CD4-positive, alpha-beta T cell treated with Interleukin-17A for 4 hours (primary cell): ENCODE measurements at places on chromosomes 3 and 15.

DNA sequence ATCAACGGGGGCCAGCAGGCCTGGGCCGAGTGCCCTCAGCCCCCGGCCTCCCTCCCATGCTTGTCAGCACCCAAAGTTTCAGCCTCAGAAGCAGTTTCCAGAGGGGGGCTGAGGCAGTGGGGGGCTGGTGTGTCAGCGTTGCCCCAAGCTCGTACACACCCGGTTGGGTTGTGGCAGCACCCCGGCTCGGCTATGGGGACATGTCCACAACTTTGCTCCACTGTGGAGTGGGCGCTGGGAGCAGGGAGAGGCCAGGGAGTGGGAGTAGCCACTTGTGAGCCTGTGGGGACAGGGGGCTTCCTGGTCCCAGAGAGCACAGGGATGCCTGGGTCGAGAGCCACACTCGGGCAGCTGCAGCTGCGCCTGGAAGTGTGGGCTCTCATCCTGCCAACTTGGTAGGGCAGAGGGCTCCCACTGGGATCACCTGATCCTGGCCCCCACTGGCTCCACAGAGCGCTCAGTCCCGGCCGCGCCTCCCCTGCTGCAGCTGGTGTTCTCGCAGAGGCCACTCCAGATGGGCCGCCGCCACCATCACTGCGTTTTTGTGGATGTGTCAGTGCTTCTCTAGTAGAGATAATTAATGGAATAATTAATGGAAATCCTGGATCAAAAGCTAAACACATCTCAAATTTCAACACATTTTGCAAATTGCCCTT lies 75.1 kb downstream of the NR1D2 start:
- no peak for DNase-seq

- DNase-seq = no peak
Observed at GRCh38 chr15:56693761-56694160, 39.5 kb downstream of the ZNF280D start.

DNA sequence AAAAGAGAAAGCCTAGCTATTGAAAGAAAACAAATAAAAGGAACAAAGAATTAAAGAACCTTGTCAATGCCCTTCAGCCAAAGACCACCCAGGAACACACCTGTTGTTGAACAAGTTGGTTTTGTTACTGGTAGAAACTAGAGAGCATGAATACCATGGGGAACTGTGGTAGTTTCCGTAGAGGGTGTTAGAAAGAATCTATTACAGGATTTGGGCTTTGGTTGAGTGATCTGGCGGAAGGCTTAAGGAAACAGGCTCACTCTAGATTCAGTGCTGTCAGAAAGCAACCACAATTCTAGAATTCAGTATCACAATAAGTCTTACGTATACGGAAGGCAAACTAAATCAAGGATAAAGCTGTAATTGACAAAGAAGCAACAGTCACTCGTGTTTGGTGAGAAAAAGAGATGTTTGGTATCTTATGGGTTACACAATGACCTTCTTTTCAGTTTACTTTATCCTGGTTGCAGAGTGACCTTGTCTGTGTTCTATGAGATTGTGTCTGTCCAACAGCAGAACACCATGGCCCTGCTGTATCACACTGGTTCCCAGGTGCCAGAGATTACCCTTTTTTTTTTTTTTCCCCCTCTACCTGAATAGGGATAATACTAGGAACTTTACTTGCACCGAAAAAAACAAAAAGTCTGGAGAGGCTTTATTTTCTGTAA lies 265.9 kb downstream of the SHQ1 start:
- no peak for DNase-seq

DNA sequence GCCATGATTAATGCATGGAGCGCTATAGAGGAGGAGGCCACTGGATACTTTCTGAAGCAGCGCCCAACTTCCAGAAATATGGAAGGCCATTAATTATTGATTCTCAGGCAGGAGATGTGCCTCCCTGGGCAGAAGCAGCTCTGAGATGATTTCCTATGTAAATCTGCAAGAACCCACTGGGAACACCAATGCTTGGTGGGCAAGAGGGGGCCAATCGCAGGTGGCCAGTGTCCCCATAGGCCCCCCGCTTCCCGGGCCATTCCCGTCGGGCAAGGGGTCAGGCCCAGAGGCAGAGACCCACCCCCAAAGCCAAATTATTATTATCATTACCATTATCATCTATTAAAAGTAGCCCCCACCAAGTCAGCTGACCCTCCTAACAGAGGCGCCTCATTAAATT lies 288.0 kb upstream of the TLE3 start:
- no peak for DNase-seq

DNA sequence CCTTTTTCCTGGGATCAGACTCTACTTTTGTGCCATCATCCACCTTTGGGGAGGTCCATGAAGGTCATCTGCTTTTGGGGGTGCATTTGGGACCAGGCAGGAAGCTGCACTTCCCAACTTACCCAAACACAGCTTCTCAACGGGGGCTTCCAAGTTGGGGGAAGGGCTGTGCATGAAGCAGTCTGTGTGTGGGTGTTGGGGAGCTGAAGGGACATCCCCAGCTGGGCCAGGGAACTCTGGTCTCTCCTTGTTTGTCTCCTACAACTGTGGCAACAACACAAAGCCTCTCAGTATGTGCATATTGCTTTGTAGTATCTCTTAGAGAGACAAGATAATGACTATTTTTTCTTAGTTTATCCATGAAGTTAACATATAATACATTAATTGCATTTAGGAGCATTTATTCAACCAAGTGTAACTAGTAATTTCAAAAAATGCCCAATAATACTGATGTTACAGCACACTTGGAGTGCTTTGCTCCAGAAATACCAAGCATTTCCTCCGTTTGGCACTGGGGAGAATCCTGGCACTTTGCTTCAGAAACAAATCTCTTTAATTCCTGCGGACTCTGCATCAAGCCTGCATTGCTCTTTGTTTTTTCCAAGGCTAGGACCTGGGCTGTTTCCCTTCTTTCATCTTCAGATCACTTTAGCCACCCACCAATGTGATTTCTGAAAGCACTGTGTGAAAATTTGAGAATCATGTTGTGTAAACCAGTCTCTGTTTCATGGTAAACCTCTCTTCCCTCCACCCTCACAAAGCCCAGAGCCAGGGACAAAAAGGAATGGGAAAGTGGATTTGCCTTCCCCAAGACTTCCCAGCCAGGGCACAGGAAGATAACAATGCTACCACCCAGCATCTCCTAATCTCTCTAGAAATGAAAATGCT lies 126.2 kb upstream of the PFN2 start:
- no peak for DNase-seq

DNA sequence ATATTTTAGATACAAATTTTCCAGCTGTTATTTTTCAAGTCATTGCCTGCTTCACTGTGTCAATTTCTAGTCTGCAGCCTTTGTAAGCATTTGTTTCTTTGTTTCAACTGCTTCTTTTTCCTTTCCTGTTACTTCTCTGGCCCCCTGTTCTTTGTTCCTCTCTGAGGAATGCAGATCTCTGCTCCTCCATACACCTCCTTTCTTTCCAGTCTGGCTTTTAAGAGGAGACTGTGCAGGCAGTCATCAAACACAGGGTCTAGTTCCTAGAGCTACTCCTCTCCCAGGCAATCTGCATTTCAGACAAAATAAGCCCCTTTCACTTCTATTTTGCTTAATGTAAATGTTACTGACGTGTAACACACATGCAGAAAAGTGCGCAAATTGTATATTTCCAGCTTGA lies 502.9 kb downstream of the PDCD6IP start:
- DNase-seq = no peak
